Stimulated activated CD4-positive, alpha-beta T cell treated with anti-CD3 and anti-CD28 coated beads, Interleukin-15, amount 100 ng/mL, for 48 hours (primary cell): ENCODE measurements at places on chromosomes 2 and 18.

DNA sequence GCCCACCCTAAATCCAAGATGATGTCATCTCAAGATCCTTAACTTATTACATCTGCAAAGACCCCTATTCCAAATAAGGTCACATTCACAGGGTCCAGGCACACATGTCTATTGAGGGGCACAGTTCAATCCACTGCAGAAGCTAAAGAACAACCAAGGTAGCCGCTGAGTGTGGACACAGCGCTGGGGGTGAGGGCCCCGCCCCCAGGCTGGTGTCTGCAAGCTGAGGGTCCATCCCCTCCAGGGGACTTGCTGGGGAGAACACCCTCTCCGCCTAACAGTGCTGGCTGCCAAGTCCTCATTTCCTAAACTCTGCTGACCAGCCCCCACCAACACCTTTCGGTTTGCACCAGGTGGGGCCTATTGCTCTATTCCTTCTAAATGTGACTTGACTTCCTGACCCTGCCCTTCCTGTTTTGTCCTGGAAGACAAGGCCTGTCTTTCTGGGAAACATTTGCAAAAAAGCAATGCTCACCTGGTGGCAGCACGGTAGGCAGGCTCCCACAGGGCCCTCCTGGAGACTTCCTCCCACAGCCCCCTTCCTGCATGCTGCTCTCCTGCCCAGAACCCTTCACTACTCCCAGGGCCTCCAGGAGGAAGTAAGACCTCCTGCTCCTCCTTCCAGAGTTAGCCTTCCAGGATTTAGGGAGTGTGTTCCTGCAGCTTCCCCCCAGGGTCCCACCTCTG is 24.4 kb upstream of the TEX44 start:
- no peak for DNase-seq

GRCh38 chr2:17788773-17789172 is 27.5 kb upstream of the MSGN1 start:
- no peak for DNase-seq

GRCh38 chr2:116491292-116491691 is 1323.2 kb upstream of the DDX18 start:
- no peak for DNase-seq

DNA sequence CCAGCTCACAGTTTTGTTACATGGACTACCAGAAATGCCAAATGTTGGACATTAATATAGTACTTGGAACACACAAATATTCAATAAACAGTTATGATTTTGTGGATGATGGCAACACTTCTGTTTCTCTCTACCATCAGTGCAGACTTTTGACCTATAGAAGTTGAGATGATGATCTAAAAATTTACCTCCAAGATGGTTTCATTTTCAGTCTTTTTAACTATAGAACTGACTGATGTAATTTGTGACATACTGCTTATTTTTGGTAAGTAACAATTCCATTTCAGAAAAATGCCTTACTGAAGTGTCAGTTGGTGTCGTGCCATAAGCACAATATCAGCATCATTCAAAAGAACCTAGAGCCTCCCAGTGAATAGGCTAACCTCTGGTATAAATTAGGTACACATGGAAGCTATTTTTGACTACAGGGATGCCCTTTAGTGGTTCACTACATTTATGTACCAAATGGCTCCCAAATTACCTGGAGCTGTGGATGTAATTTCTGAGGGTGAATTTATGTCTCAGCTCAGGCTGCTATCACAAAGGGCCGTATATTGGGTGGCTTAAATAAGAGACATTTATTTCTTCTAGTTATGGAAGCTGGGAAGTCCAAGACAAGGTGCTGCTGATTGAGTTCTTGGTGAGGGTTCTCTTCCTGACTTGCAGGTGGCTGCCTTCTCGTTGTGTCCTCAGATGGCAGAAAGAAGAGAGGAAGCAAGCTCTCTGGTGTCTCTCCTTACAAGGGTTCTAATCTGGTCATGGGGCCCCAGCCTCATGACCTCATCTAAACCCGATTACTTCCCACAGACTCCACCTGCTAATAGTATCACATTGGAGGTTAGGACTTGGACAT is 66.5 kb downstream of the ALPK2 start:
- no peak for DNase-seq

GRCh38 chr2:156647377-156648010 is 211.3 kb downstream of the GPD2 start:
- DNase-seq = no peak

DNA sequence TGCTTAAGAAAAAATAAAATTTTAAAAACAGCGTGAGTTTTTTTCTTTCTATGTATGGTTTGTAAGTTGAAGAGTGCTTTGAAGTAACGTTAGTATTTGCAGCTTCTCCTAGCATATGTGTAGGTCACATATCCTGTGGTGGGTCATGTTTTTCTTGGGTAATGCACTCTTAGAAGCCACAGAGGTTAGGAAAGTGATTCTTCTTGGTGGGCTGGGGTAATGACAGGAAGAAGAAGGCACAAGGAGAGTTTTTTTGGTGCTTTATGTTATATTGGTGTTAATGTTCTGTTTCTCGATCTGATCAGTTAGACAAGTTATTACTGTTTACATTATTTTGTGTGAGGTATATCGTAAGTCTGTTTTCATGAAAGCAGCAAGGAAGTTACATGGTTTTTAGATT is 109.0 kb downstream of the ICA1L start:
- no peak for DNase-seq

GRCh38 chr2:2302359-2302758 is 28.7 kb downstream of the MYT1L start:
- DNase-seq = no peak

DNA sequence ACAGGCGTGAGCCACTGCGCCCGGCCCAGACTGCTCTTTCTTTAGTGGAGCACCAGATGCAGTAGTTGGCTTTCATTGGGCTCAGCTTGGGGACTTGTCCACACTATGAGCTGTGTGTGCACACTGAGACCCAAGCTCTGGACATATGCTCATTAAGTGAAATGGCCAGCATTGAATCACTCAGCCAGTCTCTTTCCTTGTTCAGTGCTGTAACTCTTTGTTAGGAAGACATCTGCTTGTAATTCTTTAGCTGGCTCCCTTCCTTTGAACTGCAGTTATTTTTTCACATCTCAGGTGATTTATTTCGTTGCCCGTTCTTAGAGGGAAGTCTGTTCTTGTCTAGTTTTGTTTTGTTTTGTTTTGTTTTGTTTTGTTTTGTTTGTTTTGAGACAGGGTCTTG is 70.5 kb downstream of the CAB39 start:
- DNase-seq = no peak

DNA sequence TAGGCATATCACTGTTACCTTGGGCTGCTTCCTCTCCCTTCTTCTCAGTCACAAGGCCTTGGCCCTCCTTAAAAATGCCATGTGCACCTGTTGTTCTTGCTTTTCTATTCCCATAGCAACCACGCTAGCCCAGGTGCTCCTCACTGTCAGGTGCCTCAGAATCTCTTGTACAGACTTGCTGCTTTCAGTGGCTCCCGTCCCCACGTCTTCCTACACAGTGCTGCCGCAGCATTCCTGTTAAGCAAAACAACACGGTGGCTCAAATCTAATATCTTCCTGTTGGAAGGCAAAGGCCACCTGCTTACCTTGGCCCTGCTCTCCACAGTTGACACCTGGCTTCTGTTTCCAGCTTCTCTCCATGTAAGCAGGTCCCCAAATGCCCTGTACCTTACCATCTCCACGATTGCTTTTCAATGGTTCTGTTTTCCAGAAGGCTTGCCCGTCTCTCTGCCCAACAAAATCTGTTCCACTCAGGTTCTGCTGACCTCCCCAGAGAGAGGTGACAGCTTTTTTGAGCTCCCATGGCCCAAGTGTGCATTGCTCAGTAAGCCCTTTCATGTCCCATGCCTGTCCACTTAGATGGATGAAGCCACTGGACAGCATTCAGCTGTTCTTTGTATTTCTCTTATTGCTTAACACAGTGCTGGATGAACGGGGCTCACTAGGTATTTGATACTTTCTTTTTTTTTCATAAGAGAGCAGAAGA is 240.4 kb downstream of the PRKCE start:
- DNase-seq = no peak

DNA sequence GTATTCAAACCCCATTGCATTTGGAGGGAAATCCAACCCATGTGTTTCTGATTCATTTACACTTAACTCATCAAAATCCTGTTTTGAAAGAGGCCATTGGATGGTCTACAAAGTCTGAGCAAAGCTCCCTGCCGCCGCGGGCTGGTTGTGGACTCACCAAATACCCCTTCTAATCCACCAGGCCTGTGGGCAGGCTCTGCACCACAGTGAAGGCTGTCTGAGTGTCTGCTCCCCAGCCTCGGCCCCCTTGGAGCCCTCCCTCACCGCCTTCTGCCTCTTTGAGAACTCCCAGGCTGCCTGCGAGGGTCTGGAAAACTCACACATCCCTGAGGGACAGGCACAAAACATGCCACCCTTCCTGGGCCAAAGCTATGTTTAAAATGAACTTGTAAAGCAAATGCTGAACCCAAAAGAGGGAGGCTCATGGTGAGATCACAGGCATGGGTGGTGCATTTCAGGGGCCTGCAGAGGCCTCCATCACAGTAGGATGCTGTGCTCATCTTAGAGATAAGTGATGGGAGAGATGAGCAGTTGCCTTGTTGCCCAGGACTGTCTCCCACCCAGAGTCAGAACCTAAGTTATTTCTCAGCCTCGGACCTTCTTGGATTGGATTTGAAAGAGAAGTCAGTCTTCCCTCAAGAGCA is 225.0 kb downstream of the CYP26B1 start:
- DNase-seq = no peak

- DNase-seq = no peak
Observed at GRCh38 chr2:44479127-44479887, 117.6 kb downstream of the CAMKMT start.
